ENCODE measurements at places on chromosomes 12 and 14. TPM values are rescaled to one million over a fixed set of nuclear protein-coding genes. Genes with fewer than 3 reads are reported as not detected.

Gene MYH7
- total RNA-seq, result 0.23 TPM

Gene AICDA
- total RNA-seq, result not detected

Gene NAA25
- total RNA-seq, result 31.1 TPM

Gene KITLG
- total RNA-seq, result 14.5 TPM

Gene KRT1
- total RNA-seq, result not detected

Gene GPRC5A
- 18.0 TPM for total RNA-seq

Gene CAPRIN2
- 27.5 TPM for total RNA-seq

Gene SLCO1B1
- total RNA-seq, result not detected

Gene TEDC1
- 37.4 TPM for total RNA-seq

Gene ERGIC2
- total RNA-seq, result 115 TPM

Gene IFNG-AS1
- not detected for total RNA-seq

Gene SDR9C7
- not detected for total RNA-seq

Gene LRIG3
- 129 TPM for total RNA-seq

Gene CAPZA3
- total RNA-seq, result not detected

Gene ENTPD5
- 8.4 TPM for total RNA-seq

Gene PSEN1
- 25.7 TPM for total RNA-seq

Gene OTUB2
- total RNA-seq, result 0.51 TPM

Gene ADCY4
- not detected for total RNA-seq

Gene ACOT6
- not detected for total RNA-seq

Gene AKAP3
- total RNA-seq, result 1.1 TPM

Gene C12orf50
- total RNA-seq, result not detected

Gene ALX1
- 10.5 TPM for total RNA-seq

Gene SAMD4A
- 12.1 TPM for total RNA-seq

Gene KSR2
- 0.06 TPM for total RNA-seq

Gene CLMN
- 24.7 TPM for total RNA-seq

Gene RDH12
- total RNA-seq, result not detected

Gene POTEG
- total RNA-seq, result not detected

Gene CCER1
- not detected for total RNA-seq

Gene STXBP6
- 2.9 TPM for total RNA-seq

Gene OVCH1
- 0.45 TPM for total RNA-seq

Gene SMAGP
- 1.2 TPM for total RNA-seq

Gene NGB
- total RNA-seq, result not detected

Gene CMKLR1
- 0.04 TPM for total RNA-seq

Gene PPP4R4
- 35.5 TPM for total RNA-seq

Gene ETFBKMT
- 1.0 TPM for total RNA-seq

Gene MSRB3
- 19.1 TPM for total RNA-seq

Gene LHX5
- not detected for total RNA-seq

Gene KRT4
- total RNA-seq, result not detected

Gene NYNRIN
- total RNA-seq, result 11.9 TPM

Gene RNASE1
- not detected for total RNA-seq

Gene FGF6
- total RNA-seq, result not detected

Gene NCOR2
- total RNA-seq, result 48.5 TPM

Gene SLC5A8
- total RNA-seq, result not detected

Gene YLPM1
- total RNA-seq, result 43.9 TPM

Gene LALBA
- total RNA-seq, result not detected

Measured in SJCRH30 (cell line).